Stimulated activated CD8-positive, alpha-beta memory T cell treated with anti-CD3 and anti-CD28 coated beads, Interleukin-15, amount 100 ng/mL, for 4 hours (primary cell): ENCODE measurements at places on chromosomes 12 and 14.

DNA sequence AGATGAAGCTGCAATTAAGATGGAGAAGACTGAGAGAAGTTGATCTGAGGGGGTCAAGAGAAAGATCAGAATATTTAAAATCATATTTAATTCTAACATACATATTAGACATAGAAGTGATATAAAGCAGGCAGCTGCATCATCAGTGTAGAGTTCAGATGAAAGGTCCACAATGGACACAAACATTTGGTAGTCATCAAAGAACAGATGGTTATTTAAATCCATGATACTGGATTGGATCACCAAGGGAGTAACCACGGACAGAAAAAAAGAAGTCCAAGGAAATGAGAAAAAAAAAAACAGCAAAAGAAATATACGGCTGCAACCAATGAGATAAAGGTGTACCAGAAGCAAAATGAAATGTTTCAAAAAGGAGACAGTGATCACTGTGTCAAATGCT lies 20.1 kb downstream of the NOVA1 start:
- DNase-seq = no peak

- no peak for DNase-seq
Measured at GRCh38 chr12:117450209-117450608, 88.8 kb upstream of the NOS1 start.

GRCh38 chr14:88270776-88271175 lies 52.3 kb downstream of the KCNK10 start:
- no peak for DNase-seq

GRCh38 chr14:65263177-65263788 lies 149.2 kb upstream of the FUT8 start:
- no peak for DNase-seq

DNA sequence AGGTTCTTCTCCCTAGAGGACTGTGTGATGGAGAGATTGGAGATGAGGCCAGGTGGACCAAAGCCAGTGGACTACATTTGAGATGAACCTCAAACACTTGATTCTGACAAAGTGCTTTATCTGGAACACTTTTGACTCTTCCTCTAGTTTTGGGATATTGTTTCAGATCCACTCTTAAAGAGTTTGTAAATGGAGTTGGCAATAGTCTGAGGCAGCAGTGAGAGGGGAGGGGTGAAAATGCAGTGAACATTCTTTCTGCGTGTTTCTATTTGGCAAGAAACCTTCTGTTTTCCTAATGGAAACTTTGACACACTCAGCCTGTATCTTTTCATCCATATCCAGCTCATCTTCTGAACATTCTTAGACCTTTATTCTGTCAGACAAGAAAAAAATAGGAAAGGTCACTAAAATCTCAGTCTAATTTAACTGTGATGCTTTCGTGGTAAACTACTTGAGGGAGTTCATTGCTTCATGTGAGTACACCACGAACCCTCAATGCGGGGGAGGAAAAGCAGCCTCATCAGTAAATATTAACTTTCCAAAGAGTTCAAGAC lies 57.4 kb upstream of the KCNJ8 start:
- DNase-seq = no peak

GRCh38 chr12:75048767-75049166 lies 160.9 kb downstream of the KCNC2 start:
- DNase-seq = no peak

DNA sequence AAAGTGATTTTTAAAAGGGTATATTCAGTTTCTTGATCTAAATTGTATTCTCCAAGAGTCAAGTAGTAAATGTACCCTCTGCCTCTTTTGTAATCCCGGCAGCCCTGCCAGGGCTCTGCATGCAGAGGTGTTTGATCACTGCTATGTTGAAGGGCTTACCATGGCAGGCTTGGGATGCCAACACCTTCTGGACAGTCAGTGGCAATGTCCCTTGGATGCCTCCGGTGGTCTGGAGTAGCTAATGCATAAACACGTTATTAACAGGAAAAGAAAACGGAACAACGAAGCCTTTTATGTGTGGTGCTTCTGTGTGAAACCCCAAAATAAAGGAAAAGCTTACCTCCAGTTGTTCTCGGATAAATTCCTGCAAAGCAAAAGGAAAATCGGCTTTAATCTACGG lies 19.9 kb downstream of the EIF2B2 start:
- no peak for DNase-seq

- no peak for DNase-seq
Measured at GRCh38 chr14:30159374-30159773, 231.7 kb upstream of the PRKD1 start.

GRCh38 chr14:100736269-100737180 lies 9.8 kb downstream of the DLK1 start:
- DNase-seq = no peak

GRCh38 chr12:85179680-85180270 lies 100.2 kb upstream of the ALX1 start:
- DNase-seq = no peak

GRCh38 chr14:24840204-24840893 lies 206.4 kb upstream of the GZMB start:
- no peak for DNase-seq

GRCh38 chr12:132040906-132041606 lies 91.3 kb downstream of the EP400 start:
- no peak for DNase-seq

- no peak for DNase-seq
Measured at GRCh38 chr12:13193505-13194231, 2.9 kb upstream of the EMP1 start.

- DNase-seq = no peak
Measured at GRCh38 chr12:113346353-113346752, 11.4 kb upstream of the SLC8B1 start.

- no peak for DNase-seq
Measured at GRCh38 chr12:81261508-81262207, 183.8 kb downstream of the ACSS3 start.

- DNase-seq = no peak
Measured at GRCh38 chr14:103220134-103220981, 97.1 kb downstream of the TNFAIP2 start.

DNA sequence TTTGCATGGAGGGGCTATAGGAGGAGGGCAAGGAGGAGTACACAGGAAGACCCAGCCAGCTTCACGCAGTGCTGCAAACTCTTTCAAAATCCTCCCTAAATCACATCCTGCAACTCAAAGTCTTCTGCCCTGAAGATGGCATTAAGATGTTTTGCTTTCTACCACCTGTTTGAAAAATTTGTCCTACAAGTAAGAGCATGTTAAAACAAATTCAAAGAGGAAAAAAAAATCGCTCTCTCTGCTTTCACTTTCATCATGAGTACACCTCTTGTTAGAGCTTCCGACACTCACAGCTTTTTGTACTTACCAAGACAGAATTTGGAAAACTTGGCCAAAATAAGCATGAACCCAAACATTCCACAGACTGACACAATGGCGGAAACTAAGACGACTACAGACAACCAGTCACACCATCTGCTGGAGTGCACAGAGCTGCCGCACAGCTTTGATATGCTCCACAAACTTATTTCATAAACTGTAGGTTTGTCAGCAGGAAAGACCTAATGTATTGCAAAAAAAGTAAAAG lies 21.3 kb downstream of the GCH1 start:
- DNase-seq = no peak

GRCh38 chr12:2844786-2845185 lies 10.0 kb upstream of the NRIP2 start:
- DNase-seq = no peak

DNA sequence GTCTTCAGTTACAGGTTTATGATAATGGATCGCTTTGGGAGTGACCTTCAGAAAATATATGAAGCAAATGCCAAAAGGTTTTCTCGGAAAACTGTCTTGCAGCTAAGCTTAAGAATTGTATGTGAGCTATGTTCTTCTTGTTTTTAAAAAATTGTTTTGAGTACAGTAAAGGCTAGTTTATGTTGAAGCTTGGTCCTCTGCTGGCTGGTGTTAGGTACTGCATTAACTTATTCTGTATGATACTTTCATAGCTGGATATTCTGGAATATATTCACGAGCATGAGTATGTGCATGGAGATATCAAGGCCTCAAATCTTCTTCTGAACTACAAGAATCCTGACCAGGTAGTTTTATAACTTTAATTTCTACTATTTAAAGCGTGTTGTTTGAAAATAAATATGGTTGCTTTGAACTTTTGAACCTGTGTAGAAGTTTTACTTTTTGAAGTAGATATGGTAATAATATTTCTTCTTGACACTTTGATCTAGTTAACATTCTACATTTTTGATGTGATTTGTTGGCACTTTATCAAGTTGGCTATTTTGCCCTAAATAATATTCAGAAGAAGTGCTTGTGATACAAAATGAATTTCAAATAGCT lies 55.7 kb downstream of the VRK1 start:
- no peak for DNase-seq

DNA sequence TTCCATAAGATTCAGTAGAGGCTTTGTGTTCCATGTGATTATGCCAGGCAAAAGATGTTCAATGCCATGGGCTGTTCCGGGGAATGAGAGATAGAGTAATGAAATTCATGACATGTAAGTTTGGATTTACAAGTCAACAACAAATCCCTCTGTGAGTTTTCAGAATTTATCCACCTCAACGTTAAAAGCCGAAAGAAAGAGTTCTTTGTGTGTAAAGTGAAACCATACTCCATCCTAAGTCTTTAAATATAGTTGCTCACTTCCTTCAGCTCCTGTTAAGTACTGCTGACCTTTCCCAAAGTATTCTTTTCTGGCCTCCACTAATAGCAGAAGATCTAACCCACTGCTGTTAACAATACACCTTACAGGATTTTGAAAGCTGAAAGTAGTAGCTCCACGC lies 190.0 kb downstream of the TMX1 start:
- no peak for DNase-seq

DNA sequence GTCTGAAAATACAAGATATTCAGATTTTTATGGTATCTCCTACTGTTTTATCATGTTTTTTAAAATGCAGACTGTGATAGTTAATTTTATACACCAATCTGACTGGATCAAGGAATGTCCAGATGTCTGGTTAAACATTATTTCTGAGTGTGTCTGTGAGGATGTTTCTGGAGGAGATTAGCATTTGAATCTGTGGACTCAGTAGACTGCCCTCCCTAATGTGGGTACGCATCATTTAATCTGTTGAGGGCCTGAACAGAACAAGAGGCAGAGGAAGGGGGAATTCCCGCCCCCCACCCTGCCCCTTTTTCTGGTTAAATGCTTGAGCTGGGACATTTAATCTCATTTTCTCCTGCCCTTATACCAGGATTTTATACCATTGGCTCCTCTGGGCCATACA lies 72.1 kb downstream of the AVPR1A start:
- DNase-seq = no peak

DNA sequence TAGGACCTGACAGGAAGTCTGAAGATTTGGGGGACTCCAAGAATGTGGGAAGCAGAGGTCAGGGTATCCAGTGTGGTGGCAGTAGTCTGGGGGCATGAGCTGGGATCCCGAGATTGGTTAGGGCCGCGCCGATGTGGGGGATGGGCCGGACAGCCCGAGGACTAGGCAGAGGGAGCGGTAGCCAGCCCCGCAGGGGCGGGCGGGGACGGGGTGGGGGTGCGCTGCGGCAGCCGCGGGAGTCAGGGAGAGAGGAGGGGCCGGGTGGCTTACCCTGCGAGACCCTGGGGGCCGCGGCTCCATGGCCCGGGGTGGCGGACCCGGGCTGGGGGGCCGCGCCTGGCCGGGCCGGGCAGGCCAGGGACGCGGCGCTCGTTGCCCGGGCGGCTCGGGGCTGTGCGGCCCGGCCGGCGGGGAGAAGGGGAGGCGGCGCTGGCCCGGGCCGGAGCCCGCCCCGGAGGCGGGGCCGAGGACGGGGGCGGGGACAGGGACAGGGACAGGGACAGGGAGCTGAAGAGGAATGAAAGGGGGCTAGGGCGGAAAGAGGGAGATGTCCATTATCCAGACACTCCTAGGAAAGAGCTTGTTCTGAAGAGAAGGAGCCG lies 5.6 kb downstream of the ZNF385A start:
- no peak for DNase-seq

DNA sequence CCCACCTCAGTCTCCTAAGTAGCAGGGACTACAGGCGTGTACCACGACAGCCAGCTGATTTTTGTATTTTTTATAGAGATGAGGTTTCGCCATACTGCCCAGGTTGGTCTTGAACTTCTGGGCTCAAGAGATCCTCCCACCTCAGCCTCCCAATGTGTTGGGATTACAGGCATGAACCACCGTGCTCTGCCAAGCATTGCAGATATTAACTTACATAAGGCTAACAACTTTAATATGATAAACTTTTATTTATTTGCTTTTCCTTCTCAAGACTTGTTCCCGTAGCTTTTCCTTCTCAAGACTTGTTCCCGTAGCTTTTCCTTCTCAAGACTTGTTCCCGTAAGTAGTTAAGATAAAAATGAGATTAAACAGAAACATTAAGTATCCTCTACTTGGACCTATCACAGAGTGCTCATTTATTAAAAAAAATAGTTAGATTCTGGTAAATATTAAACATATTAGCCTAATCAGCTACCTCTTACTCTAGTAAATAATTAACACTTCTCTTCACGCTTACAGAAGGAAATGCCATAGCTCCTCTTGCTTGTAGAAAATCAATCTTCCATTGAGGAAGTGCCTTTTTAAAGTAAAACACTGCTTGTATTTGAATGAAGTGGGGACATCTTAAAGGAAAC lies 157.7 kb upstream of the KITLG start:
- no peak for DNase-seq

DNA sequence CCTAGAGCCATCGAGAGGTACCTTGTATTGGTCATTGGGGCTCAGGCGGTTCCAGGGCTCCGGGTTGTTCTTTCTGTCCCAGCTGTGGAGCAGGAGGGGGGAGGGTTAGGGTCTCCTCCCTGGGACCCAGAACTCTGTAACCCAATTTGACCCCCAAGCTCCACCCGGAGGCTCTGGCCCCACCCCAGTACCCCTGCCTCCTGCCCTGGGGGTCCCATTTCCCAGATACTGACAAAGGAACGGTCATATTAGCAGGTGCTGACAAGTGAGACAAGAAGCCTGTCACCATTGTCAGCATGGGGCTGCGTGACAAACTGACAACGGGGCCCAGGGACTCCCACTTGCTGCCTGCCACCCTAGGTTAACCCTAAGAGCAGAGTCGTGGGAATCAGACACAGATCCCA lies 6.2 kb downstream of the SHMT2 start:
- DNase-seq = no peak

GRCh38 chr14:74593241-74593953 lies 18.6 kb downstream of the LTBP2 start:
- no peak for DNase-seq

DNA sequence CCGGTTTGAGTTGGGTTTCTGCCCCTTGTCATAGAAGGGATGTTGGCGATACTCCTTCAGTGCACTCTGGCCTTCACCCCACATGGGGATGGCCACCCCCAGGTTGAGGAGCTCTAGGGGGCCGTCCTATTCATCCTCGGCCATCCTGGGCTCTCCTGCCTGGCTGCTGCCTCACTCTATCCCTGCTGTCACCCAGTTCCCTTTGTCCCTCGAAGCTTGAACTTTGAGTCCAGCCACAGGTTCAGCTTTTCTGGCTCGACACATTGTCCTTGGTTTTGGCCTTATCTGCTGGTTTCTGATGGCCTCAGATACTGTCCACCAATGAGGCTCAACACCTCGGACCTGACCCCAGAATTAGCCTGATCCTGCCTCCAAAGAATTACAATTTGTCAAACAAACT lies 58.6 kb downstream of the C14orf132 start:
- no peak for DNase-seq

GRCh38 chr12:120474616-120474960 lies 5.0 kb upstream of the SRSF9 start:
- DNase-seq = no peak

- no peak for DNase-seq
Measured at GRCh38 chr12:16482726-16483125, 123.2 kb downstream of the LMO3 start.
